Spinal cord (tissue), 10 donors: ENCODE measurements at places on chromosomes 7 and 10. TPM values are rescaled to one million over a fixed set of nuclear protein-coding genes. Genes with fewer than 3 reads are reported as not detected.

Gene ITIH2
- total RNA-seq: 128 TPM

DNA sequence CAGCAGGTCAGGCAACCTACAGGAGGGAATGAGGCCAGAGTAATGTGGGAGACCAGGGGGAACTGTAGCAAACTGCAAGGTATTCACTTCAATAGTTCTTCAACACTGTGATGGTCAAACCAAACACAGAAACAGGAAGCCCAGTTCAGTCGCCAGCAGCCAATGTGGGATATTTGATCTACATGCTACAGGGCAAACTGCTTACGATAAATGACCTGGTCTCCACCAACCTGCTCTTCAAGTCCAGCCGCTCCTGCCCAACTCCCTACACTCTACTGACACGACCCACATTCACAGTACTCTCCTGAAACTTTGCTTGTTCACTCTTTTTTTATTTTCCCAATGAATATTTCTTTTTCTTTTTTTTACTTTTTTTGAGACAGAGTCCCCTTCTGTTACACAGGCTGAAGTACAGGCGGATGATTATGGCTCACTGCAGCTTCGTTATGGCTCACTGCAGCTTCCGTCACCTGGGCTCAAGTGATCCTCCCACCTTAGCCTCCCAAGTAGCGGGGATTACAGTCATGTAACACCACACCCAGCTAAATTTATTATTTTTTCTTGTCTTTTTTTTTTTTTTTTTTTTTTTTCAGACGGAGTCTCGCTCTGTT lies 42.1 kb downstream of the MDH2 start:
- no peak overlapping the region for H3K27ac ChIP-seq
- H3K36me3 ChIP-seq: no peaks in the 10 kb centered on the region
- no peak for DNase-seq
- H3K4me3 ChIP-seq: no peak overlapping the region
- no peaks in the 10 kb centered on the region for H3K27me3 ChIP-seq

- H3K36me3 ChIP-seq: no peaks in the 10 kb centered on the region
- no peaks in the 10 kb centered on the region for H3K4me1 ChIP-seq
- no peak overlapping the region for H3K4me3 ChIP-seq
- DNase-seq: no peak
- H3K27ac ChIP-seq: no peak overlapping the region
Measured at GRCh38 chr7:134371536-134371935, 54.8 kb upstream of the SLC35B4 start.

GRCh38 chr10:120641695-120642094 lies 184.7 kb downstream of the PLPP4 start:
- H3K4me3 ChIP-seq: no peak overlapping the region
- no peaks in the 10 kb centered on the region for H3K27me3 ChIP-seq
- H3K27ac ChIP-seq: no peak overlapping the region
- H3K36me3 ChIP-seq: no peaks in the 10 kb centered on the region

DNA sequence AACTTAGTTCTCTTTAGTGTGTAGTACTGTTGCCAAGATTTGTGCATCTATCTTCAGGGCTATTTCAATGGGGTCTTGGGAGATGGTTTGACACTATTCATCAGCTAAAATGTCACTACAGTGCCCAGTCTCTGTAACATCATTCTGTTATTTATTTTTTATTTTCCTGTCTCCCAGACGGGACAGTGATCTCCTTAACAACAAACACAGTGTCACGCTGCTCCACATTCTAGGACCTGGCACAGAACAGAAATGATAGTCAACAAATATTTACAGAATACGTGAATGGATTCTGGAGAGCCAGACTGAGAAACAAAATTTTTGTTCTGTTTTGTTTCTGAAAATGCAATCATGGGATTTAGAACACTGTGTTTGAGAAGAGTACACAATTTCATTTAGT lies 937.7 kb upstream of the LRRN3 start:
- no peaks in the 10 kb centered on the region for H3K4me1 ChIP-seq
- no peak overlapping the region for H3K4me3 ChIP-seq
- DNase-seq: no peak
